ENCODE measurements at places on chromosomes 12 and 14. TPM values are rescaled to one million over a fixed set of nuclear protein-coding genes. Genes with fewer than 3 reads are reported as not detected.

DNA sequence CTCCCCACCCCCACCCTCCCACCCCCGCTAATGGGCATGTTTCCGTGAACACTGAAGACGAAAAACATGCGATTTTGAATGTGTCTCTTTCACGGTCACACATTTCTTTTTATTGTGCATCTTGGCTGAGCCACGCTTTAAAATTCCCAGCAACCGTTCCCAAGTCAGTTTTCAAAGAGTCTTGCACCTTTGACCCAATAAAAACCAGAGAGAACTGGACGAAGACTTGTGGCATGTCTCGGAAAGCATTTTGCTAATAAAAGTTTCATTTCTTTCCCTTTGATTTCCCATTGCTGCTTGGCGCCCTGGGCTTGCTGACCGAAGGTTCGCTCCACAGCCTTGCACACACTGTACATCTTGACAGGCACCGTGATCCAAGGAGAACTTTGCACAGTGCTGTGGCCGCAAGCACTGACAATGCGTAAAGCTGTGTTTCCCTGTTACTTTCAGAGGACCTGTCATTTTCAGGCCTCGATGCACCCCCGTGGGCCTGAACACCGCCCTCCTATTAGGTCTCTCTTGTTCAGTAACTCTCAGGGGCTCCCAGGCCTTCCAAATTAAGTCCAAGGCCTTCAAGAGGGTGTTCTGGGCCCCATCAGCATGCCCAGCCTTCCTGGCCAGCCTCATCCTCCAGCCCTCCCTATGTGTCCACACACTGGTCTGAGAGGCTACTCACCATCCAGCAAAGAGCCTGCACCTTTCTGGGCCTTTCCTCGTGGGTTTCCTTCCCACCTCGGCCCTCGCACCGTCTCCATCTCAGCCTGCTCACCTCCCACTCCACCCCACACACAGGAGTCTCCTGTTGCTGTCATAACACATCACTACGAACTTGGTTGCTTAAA is 63.4 kb upstream of the DIO3 start:
- DNase-seq, result peak; percentile 9

GRCh38 chr12:62537551-62537950 is 70.9 kb downstream of the MON2 start:
- no peak for DNase-seq

PIP4P1 gene
- total RNA-seq, result 46.2 TPM

- DNase-seq, result no peak
These were observed 163.5 kb upstream of the NEDD1 start for GRCh38 chr12:96743606-96744005.

GRCh38 chr12:113098441-113099028 is 37.0 kb downstream of the RASAL1 start:
- DNase-seq, result peak; percentile 86

- no peak for DNase-seq
These were observed 1.7 kb downstream of the HOXC12 start for GRCh38 chr12:53956251-53956887.

GRCh38 chr14:91372671-91373495 is 44.7 kb downstream of the CCDC88C start:
- no peak for DNase-seq

PAX9 gene
- total RNA-seq, result 7.2 TPM

ADAM20 gene
- 0.65 TPM for total RNA-seq

DNA sequence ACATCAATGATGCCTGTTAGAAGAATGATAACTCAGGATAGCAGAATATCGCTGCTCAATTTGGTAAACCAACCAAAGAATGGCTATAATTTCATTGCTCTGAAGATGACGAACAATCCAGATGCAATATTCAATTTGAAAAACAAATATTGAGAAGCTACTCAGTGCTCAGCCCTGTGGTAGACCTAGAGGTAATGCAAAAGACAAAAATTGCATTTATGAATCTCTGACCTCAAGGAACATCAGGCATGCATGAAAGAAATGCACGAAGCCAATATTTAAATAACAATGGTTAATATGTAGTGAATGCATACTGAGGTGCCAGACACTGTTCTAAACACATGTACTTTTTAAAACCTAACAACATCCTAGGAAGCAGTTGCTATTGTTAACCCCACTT is 298.6 kb upstream of the TMTC1 start:
- no peak for DNase-seq

- DNase-seq, result no peak
These were observed at the start of gene KLRC1 for GRCh38 chr12:10453156-10453555. KLRC1 (minus strand) TSS chr12:10453377; CDS start chr12:10451156, 2,221 bp downstream.

GRCh38 chr12:114698566-114699163 is 14.7 kb upstream of the TBX3 start:
- DNase-seq, result peak; percentile 44

GRCh38 chr14:69432364-69432763 is 33.9 kb downstream of the SLC39A9 start:
- no peak for DNase-seq
